ENCODE measurements at places on chromosomes 7 and 10. TPM values are rescaled to one million over a fixed set of nuclear protein-coding genes. Genes with fewer than 3 reads are reported as not detected.

TMEM270 gene
- not detected for total RNA-seq

MPLKIP gene
- total RNA-seq: 17.8 TPM

GTPBP10 gene
- 24.8 TPM for total RNA-seq

DNA sequence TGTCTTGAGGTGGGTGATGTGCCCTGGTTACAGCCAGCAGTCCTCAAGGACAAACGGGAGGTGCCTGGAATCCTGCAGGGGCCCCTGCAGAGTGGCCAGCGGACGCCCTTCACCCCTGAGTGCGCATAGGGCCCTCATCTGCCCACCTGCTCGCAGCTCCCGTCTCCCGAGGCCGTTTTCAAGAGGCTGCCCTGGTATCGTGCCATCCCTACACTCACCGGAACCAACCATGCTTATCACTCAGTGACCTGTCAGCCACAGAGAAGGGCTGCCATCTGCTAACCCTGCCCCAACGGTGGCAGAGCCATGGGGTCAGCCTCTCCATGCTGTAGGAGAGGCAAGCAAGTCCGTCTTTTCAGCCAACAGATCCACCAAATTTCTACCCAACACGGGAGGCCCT, 122.0 kb downstream of the FAM53B start:
- DNase-seq: no peak

DNA sequence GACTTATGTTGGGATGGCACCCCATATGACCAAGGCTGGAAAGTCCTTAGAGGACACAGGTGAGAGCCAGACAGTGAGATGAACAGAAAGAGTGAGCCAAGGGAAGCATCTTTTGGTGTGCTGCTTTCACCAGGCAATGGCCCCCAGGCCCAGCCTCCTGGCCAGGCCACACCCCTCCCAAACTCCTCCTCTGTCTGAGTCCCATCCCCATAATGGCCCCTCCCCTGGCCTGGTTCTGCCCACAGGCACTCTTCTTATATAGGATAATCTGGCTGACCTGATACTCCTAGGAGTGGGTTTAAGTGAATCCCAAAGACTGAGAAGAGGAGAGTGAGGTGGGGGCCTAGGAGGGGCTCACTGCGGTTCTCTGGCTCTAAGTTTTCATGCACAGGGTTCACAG, 252.5 kb downstream of the RPS24 start:
- no peak for DNase-seq

DNA sequence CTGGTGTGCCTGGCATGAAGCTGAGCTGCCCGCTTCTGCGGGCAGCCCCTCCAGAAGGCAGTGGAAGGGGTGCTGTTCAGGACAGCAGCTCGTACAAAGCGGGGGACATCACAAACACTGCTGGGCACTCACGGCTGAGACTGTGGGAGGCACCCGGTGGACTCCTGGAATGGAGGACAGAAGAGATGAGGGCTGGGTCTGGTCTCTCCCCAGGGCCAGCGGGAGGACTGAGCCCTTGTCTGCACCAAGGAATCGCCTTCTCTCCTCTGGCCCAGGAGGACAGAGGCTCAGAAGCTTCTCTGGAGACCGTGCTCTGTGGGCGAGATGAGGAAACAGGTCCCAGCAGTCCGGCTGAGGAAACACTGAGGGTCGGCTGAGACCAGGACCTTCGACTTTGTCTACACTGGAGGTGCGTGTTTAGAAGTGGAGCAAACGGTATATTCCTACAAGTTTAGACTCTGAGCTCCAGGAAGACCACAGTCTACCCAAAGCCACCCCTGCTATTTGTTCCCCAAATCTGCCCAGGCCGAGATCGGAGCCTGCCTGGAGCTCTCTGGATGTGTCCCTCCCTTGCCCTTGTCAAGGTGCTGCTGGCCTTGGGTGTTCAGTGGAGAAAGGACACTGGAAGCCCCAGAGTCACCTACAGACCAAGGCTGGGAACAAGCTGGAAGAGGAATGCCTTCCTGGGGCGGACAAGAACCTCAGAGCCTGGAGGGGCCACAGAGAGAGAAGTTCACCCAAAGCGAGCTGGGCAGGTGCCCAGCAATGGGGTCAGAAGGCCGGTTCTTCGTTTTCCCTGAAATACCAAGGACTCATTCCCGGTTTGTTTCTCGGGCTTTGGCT, 12.9 kb upstream of the INPP5A start:
- peak; percentile 26 for DNase-seq

- peak; percentile 56 for DNase-seq
Observed at GRCh38 chr7:157669768-157670351, 333.1 kb downstream of the DNAJB6 start.

GRCh38 chr7:98877692-98878364, 504 bp upstream of the TRRAP start:
- DNase-seq: no peak

DNA sequence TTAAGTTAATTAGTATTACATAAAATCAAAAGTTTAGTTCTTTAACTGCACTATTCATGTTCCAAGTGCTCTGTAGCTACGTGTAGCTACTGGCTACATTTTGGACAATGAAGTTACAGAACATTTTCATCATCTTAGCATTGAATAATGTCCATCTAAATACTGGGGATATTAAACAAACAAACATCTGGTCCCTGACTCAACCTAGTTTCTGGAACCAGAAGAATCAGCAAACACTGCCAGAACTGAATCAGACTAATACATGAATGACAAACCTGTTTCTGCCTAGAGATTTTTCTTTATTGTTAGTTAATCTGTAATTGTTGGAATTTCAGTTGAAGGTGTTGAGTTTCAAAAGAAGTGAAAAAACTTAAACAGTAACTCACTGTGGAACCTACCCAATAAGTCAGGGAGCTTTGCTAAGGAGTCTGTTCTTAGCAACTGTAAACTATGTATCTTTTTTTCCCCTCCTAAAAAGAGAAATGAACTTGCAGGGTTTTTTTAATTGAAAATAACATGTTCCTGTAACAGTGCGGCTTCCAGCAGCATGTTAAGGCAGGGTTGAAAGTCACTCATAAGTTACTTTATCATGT, 58.3 kb downstream of the CDK13 start:
- DNase-seq: no peak

- no peak for DNase-seq
Observed at GRCh38 chr7:31249671-31250070, 90.9 kb downstream of the NEUROD6 start.

GRCh38 chr7:303425-303824, 13.5 kb downstream of the FOXL3 start:
- peak; percentile 11 for DNase-seq
